ENCODE measurements at places on chromosomes 5 and 9.

DNA sequence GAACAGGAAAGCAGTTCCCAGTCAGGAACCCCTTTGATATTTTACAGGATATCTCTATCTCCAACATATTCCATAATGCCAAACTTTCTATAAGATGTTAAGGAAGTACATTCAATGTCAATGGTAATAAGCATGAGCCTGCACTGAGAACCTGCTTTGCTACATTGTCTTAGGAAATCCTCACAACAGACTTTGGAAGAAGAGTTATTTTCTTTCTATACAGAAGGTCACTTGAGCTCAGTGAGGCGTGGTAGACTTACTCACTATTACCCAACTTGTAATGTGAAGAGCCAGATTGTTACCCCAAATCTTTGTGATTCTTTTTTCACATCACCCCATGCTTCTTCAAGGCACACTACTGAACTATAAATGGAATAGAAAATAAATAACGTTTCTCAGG, 435.9 kb downstream of the DNAH5 start:
- no peak for DNase-seq

DNA sequence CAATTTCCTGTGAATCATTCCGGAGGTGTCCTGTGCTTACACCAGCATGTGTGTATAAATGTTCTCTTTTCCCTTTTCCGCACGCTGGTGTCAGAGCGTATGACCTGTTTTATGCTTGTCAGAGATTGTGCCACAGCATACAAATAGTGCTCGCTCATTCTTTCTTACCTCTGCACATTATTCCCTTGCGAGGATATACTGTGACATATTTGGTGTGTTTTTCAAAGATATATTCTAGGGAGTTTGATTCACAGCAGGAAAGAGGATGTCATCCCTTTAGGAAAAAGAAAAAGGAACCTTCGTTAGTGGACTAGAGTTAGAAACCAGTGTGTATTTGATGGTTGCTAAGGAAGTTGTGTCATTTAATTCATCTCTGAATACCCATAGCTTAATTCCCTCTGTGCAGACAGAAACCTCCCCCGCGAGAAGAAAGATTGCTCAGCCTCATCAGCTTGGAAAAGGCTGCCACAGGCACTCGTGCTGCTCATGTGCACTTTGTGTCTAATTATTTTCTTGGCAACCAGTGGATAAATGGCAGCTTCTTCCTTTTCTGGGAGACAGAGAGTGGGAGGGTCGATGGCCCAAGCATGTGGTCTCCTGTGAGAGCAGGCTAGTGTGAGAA, 14.7 kb upstream of the CCIN start:
- peak; percentile 81 for DNase-seq

- no peak for DNase-seq
Observed at GRCh38 chr9:133683586-133684120, 47.5 kb downstream of the DBH start.

DNA sequence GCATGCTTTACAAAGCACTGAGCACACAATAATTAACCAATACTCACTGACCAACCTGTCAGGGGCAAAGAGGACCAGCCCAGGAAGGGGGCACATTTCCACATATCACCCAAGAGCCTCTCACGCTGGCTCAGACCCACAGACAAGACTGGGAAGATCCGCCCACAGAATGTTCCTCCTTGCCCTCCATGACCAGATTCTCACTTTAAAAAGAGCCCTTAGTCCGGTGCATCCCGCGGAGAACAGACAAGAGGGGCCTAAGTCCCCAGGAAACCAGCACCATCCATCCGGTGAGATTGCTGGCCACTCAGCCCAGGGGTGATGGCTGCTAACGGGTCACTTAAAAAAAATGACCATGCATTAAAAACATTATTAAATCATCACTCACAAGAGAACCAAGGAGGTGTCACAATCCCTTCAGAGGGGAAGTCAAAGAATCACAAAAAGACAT, 32.9 kb downstream of the SEMA4D start:
- no peak for DNase-seq

GRCh38 chr5:8288897-8289516, 420.1 kb downstream of the MTRR start:
- no peak for DNase-seq

DNA sequence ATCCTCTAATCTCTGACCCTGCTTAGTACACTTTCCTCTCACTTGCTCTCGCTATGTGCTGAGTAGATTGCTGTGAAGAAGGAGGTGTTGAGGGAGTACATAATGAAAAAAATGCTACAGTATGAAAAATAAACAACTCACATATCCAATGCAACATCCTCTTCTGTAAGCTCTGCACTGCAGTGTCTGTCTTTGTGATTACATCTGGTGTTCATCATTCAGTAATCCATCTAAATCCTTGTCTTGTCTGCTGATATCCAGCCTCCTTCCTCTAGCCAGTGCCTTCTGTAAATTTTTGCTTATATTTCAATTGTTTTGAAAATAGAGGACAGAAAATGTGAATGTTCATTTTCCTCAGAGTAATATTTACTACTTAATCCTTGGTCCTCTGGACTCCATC, 57.4 kb upstream of the CDH12 start:
- no peak for DNase-seq

DNA sequence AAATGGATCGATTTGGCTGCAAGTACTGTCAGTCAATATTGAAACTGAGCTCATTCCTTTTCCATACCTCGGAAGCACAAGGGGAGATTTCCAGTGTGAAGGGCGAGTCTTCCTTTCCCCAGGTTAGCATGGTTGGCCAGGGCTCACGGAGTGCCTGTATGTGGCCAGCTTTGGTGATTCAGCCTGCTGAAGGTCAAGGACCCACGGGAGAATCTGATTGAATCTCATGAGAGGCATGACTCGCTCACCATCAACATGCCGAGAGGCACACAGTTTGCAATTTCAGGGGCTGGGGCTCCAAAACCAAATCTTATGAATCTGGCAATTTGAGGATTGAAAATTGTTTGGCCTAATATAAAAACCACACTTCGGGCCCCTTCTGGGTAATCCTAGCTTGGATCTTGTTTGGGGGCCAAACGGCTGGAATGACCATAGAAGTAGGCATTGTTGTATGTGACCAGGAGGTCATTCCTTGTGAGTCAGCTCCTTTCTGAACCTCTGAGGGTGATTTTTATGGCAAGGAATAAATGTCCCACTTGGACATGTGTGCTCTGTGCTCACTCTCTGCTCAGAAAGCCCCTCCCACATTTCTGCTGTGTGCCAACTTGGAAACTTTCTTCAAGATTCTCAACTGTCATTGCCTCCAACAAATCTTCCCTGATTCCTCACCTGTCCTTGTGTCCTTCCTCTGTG, 69.8 kb downstream of the DOCK2 start:
- no peak for DNase-seq

DNA sequence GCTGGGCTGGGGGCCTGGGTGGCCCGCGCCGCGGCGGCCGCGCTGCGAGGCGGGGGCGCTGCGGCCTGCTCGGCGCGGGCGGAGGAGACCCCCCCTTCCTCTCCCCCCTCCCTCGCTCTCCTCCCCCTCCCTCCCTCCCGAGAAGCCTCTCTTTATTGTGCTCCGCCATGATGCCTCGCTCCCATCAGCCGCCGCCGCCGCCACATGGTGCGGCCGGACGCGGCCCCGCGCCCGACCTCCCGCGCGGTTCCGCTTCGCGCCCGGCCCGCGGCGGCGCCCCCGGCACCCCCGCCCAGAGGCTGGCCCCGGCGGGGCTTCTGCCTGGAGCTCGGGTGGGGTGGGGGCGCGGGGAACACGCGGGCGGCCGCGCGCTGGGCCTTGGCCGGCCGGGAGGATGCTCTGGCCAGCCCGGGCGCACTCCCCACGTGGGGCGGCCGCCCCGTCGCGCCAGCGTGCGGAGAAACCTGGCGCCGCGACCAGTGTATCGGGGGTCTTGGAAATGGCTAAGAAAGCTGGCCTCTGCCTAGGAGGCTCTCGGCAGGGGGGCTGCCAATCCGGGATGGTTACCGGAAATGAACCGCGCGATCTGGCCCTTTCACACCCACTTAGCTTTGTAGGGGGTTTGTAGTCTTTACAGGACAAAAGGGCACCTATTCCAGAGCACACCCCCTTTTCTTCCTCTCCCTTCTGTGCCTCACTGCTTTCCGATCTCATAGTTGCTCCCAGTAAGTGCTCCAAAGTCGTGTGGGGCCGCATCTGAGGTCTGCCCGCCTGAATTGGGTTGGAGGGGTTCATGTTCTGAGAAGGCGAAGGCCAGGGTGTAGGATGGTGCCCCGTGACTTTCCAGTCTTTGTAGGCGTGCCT, 1.0 kb downstream of the SET start:
- peak; percentile 46 for DNase-seq

GRCh38 chr5:96893342-96893741, 17.0 kb downstream of the ERAP2 start:
- no peak for DNase-seq

- no peak for DNase-seq
Observed at GRCh38 chr5:118937393-118938061, 50.8 kb downstream of the DTWD2 start.

GRCh38 chr5:132293066-132293991, 865 bp upstream of the SLC22A4 start:
- peak; percentile 87 for DNase-seq

DNA sequence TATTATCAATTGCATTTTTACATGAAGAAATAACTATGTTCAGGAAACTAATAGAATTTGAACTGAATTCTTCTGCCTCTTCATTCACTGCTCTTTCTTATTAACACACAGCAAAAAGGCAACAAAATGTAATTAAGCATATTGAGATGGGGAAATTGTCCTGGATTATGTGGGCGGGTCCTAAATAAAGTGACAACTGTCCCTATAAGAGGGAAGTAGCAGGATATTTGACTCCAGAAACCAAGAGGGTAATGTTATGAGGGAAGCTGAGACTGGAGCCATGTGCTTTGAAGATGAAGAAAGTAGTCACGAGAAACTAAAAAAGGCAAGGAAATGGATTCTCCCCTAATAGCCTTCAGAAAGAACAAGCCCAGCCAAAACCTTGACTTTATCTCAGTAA, 311.2 kb upstream of the PIK3R1 start:
- no peak for DNase-seq

GRCh38 chr5:143524338-143524945, 121.0 kb upstream of the NR3C1 start:
- no peak for DNase-seq

- no peak for DNase-seq
Observed at GRCh38 chr5:103033696-103034095, 86.2 kb downstream of the GIN1 start.

DNA sequence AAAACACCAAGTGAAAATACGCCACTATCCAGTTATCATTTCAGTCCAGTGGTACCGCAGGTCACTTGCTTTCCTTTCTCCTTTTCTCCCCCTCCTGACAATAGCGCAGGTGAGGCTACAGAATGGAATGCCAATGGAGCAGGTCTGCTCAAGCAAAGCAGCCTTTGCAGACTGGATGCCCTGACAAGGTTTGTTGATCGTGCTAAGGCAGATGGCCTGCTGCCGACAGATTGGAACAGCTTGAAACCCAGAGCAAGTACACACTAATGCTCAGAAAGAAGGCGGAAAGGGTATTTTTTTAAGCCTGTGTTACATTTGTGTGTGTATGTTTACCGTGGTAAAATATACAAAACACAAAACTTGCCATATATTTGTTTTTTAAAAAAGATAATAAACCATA, 19.4 kb downstream of the SPACA9 start:
- no peak for DNase-seq

DNA sequence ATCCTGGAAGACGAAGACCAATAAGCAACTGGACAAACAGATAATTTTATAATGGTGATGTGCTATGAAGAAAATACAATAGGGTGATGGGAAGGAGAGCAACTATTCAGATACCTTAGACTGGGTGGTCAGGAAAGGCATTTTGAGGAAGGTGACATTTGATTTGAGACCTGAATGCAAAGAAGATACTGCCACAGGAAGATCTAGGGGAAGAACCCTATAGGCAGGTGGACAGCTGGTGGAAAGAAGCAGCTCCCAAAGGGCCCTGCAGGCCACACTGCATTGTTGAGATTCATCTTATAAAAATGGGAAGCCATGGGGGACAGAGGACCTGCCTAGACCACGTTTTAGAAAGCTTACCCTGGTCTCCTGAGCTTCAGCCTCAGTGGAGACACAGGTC, 19.7 kb upstream of the CTNNA1 start:
- no peak for DNase-seq

DNA sequence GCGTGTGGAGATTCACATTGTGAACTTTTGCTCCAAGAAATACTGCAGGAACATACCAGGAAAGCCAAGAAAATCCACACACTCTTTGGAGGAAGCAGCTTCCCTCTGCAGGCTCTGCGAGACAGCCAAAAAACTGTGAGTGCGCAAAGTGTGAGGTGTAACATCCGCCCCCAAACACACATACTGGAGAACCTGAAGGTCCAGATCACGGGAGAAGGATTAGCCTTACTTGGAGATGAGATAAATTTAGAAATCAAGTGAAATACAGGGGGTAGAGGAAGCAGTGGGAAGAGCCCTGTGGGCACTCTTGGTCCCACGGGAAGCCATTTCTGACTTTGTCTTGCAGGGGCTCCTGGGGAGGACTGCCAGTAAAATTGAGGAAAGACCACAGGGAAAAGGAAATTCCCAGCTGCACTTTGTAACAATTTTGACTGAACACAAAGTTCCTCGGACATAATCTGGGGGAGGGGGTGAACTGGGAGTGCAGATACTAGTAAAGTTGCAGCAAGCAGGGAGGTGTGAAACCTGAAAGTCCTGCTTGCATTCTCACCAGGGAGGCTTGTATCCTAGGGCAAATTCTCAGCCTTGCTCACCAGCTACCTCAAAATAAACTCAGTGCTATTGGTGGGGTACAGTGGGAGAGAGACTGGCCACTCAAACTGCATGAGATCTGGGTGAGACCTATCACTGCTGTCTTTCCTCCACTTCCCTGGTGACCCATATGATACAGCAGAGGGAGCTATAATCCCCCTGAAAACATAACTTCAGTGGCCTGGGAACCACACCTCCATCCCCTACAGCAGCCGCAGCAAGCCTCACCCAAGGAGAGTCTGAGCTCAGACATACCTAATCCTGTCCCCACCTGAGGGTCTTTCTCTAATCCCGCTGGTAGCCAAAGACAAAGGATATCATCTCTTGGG, 109.1 kb downstream of the ALDH1A1 start:
- DNase-seq = no peak

DNA sequence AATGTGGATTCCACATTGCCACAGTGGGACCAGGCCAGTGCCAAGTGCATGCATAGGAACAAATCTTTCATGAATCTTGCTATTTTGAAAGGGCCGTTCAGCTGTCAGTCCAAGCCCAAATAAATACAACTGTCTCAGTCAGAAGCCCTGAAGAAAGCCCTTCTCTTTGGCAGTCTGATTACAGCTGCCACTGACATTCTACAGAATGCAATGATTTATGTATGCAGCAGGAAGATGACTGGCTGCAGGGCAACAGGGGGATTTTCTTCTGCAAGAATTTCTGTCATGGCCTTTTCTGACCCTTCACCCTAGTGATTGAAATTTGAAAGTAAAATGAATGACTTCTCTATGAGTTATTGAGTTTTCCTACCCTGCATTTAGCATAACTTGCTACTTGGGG, 86.7 kb upstream of the FER start:
- DNase-seq = no peak

GRCh38 chr5:132487095-132487428, 3.5 kb downstream of the IRF1 start:
- no peak for DNase-seq

DNA sequence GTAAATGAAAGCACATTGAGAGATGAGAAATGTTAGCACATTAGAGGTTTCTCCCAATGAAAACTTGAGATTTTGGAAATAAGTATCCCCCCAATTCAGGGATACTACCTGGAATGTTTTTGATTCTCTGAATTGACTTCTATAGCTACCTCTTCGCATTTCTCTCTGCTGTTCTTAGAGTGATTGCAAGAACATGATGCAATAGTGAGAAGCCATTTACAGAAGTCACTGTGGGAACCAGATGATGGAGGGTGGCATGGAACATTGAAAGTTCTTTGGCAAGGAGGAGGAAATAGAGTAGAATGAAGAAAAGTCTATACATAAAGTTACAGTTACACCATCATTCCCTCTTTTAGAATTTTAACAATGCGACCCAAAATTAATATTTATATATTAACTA, 9.2 kb downstream of the NPR3 start:
- no peak for DNase-seq

All from left kidney (tissue), 8 donors.